ENCODE measurements at places on chromosomes 3 and 15.

- no peak for DNase-seq
Measured at GRCh38 chr15:63979262-63979793, 67.0 kb downstream of the DAPK2 start.

GRCh38 chr3:141373768-141374526 lies 5.6 kb downstream of the ZBTB38 start:
- DNase-seq, result no peak

- DNase-seq, result no peak
Measured at GRCh38 chr3:45509038-45509767, 85.3 kb upstream of the LIMD1 start.

DNA sequence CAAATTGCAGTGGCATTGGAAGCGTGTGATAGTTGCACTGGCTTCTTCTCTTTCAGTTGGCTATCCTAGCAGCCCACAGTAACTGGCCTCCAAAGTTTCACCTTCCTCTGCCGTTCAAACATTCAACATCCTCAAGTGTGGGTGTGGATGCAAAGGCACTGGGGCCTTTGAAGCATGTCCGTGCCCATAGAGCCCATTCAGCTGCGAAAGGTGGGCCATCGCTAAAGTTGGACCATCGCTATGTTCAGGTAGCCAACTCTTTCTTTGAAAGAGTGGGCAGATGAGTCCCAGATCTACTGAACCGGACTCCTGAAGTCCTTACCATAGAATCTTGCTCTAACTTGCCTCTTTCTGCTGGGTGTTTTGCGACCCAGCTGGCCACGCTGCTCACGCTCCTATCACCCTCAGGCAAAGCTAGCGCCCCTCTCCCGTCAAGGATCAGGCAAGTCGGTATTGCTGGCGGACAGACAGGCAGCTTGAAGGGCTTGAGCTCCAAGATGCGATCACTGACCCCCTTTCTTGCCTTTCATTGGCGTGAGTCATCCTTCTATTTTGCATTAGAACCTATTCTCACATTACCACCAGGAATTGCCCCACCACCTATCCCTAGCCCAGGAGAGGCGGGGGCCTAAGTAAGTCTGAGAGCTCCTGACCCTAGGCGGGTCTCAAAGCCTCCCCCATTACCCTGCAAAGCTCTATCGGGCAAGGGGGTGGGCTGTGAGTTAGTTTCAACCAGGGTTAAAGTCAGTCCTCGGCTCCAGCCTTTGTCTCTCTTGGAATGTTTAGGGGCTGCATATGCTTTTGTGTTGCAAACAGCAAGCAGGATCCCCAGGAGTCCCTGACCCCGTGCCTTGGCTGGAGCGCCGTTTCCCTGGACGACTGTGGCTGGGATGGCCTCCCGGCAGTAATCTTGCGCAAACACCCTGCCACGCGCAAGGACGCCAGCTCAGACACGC lies 28.7 kb downstream of the ZIC4 start:
- no peak for DNase-seq

GRCh38 chr3:99845999-99846398 lies 28.3 kb downstream of the CMSS1 start:
- DNase-seq, result no peak

DNA sequence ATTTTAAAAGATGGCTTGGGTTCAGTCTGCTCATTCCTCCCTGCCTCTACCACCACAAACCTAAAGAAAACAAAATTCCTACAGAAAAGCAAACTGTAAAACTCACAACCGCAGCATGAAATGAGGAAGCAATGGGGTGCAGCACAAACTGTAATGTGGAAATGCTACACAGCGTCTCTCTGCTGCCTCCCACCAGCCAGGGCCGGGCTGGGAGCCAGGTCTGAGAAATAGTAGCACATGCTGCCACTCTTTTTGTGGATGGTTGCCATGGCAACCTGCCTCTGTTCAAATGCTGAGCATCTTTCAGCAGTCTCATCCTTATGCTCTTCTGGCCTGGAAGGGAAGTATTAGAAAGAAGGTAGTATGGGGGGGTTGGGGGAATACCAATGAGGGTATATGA lies 55.4 kb downstream of the EOMES start:
- DNase-seq, result no peak

DNA sequence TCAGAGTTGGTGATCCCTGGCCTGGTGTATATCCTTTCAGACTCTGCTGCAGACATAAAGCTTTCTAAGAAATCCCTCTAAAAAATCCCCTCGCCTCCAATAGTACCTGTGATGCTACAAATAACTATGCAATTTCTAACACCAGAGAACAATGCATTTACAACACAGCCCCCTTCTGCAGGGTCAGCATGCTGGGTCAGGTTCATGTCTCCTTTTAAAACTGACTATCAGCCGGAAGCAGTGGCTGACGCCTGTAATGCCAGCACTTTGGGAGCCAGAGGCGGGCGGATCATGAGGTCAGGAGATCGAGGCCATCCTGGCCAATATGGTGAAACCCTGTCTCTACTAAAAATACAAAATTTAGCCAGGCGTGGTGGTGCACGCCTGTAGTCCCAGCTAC lies 77.0 kb upstream of the SPATA12 start:
- DNase-seq, result no peak

DNA sequence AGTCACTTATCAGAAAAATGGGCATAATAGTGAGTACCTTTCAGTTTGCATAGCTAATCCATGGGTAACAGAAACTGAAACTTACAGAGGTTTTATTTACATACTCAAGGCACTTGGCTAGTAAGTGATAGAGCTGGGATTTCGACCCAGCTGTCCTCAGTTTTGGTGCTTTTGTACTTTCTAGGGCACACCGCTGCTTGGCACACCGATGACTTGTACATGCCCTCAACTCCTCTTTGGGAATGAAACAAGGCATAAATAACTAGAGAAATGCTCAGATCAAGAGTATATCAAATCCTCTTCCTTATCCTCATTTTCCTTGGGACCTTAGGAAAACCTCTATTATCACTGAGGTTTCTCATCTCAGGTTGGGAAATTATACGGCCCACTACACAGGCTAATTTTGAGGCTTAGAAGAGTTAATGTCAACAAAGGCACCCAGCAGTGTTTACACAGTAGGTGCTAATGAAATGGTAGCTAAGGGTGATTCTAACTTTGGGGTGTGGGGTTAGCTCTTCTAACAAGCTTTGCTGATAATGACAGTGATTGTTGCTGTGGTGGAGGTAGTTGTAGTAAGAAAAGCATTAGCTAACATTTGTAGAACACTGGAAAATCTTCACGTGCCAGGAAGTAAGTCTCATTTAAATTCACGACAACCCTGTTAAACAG lies 20.3 kb upstream of the DGKG start:
- no peak for DNase-seq

DNA sequence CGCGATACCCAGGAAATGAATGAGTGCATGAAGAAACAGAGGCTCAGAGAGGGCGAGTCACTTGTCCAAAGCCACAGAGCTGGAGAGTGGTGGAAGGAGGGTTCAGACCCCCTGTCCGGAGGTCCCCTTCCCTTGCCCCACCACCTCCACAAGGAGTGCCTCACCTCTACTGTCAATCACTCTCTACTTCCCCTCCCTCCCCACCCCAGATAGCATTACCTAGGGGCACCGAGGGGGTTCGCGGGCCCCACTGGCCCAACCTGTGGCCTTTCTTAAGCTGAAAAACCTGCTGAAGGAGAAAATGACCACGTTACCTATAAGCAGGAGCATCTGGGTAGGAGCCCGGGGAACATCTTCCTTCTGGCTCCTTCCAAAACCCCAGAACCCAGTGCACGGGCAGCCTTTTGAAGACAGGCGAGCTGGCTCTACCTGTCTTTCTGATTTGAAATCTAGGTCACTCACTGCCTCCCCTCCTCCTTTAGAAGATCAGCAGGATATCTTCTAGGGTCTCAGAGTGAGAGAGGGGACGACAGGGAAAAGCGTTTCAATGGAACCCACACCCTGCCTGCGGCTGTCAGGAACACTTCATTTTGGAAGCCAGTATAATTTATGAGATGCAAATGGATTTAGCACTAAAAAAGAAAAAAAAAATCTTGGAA lies 89.9 kb upstream of the MEF2A start:
- DNase-seq, result no peak

GRCh38 chr3:25576831-25577454 lies 87.8 kb downstream of the TOP2B start:
- no peak for DNase-seq

- DNase-seq, result no peak
Measured at GRCh38 chr3:188471723-188472122, 317.8 kb downstream of the LPP start.

GRCh38 chr3:84881288-84881687 lies 77.5 kb upstream of the CADM2 start:
- DNase-seq, result no peak

DNA sequence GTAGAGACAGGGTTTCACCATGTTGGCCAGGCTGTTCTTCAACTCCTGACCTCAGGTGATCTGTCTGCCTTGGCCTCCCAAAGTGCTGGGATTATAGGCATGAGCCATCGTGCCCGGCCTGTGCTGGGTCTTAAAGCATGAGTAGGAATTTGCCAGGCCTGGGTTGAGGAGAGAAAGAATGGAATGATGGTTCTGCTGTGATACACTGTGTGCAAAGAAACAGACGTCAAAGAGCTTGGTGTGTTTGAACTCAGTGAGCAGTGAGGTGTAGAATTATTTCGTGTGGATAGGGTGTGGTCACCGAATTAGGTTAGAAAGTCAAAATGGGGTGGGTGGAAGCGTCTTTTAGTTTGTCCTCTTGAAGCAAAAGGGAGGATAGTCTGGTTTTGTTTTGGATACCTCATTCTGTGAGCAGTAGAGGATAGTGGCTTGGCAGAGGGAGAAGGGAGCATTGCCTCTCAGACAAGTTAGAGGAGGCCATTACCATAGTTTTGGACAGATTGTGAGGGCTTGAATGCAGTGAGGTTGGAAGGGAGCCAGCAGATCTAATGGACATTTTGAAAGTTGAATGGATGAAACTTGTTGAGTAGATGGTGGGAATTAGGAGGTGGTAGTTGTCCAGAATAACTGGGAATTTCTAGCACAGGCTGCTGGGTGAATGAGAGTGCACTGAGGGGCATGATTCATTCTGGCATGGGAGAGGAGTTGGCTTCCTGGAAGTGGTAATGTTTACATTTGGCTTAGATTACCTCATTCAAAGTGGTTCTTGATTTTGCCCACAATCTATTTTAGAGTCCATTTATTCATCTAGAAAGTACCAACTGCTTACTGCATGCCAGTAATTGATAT lies 27.2 kb downstream of the AKAP13 start:
- no peak for DNase-seq

DNA sequence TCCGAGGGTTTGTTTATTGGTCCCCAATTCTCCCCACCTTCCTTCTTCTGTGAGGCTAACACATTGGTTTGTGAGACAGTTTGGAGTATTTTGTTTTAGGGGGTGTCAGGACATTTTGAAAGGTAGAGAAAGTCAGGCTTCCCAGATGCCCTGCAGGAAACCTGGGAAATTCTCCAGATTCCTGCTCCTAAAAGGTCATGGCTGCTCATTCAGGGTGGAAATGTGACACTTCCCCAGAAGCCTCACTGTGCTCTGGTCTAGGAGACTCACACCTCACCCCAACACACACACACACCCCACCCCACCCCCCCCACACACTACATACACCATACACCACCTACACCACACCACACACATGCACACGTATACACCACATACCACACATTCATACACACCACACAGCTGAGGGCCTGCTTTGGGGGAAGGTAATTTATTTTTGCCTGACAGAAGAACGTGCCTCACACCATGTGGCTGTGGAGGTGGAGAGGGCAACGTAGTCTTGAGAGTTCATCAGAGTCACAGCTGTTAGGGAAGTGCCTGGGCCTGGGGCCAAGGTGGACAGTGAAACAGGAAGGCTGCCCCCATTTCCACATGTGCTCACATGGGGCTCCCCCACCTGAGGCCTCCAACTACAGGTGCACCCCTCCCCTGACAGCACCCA lies 40.4 kb upstream of the LIMD1 start:
- no peak for DNase-seq

GRCh38 chr3:122232485-122232884 lies 49.0 kb downstream of the CASR start:
- DNase-seq, result no peak

- no peak for DNase-seq
Measured at GRCh38 chr3:187024536-187025226, 94.4 kb downstream of the ST6GAL1 start.

DNA sequence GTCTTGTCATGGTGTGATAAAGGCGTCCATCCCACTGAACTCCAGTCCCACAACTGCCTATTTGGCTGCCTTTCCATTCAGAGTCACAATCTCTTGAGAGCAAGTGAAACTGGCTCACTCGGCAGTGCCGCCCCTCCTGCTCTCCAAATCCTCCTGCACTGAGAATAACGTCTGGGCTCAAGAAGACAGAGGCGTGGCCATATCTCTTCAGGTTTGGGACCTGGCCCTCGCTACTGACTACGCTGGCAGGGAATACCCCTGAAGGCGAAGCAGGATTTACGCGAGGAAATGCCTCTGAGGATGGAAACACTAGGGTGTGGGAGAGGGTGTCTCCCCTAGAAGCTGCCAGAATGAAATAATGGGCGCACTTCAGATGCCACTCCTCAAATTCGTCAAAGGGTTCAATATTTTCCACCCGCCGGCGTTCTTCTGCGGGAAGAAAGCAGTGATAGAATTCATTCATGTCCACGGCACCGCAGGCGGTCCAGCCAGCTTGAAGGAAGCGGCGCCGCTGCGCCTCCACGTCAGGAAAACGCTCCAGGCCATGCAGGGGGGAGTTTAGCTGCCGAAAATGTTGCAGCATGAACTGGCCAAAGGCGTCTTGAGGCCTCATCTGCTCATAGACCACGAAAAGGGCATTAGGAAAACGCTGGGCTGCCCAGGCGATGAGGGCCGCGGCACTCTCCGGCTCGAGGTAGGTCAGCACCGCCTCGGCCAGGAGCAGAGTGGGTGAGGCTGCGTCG lies 985 bp downstream of the LCMT2 start:
- DNase-seq, result no peak

DNA sequence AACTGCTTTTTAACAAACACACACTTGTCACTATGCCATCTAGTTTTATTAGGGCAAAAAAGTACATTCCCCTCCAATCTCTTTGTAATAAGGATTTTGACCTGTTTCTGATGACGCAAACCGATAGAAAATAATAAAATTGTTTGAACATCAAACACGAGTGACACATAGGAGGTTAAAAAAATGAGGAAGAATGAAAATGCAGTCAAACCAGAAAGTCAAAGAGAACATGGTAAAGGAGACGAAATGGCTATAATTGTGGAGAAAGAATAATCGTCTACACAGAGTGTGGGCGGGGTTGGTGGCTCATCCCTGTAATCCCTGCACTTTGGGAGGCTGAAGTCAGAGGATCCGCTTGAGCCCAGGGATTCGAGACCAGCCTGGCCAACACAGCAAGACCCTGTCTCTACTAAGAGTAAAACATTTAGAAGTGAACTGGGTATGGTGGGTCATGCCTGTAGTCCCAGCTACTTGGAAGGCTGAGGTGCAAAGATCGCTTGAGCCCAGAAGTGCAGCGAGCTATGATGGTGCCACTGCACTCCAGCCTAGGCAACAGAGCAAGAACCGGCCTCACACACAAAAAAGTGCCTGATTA lies 83.2 kb downstream of the MEIS2 start:
- DNase-seq, result no peak

DNA sequence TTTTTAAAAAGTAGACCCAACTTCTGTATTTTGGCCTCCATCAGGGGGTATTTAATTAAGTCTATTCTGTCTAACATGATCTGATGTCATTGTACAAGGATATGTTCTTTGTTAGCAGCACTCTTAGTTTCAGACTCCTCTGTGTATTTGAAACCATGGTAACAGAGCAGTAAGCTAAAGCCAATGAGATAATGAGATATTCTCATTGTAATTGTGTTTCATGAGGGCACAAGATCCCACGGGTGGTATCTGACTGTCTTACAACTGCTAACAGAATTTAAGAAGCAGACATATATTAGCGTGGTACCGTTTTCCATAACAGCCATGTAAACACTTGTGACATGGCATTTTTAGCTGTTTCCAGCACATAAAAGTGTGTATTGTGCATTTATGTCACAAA lies 251.2 kb upstream of the VEPH1 start:
- DNase-seq, result no peak

GRCh38 chr15:25053000-25053815 lies 98.4 kb downstream of the SNRPN start:
- DNase-seq, result no peak
